Osteoblast (primary cell): ENCODE measurements at places on chromosomes 7 and 10. TPM values are rescaled to one million over a fixed set of nuclear protein-coding genes. Genes with fewer than 3 reads are reported as not detected.

PCLO gene
- under 0.01 and 0.36 TPM in 2 replicates for total RNA-seq

SLC13A1 gene
- total RNA-seq: not detected in 2 replicates

C1GALT1 gene
- 108 and 137 TPM in 2 replicates for total RNA-seq

UNCX gene
- not detected in 2 replicates for total RNA-seq

SEC31B gene
- 5.3 and 5.4 TPM in 2 replicates for total RNA-seq

ACTL6B gene
- not detected in 2 replicates for total RNA-seq

DNA sequence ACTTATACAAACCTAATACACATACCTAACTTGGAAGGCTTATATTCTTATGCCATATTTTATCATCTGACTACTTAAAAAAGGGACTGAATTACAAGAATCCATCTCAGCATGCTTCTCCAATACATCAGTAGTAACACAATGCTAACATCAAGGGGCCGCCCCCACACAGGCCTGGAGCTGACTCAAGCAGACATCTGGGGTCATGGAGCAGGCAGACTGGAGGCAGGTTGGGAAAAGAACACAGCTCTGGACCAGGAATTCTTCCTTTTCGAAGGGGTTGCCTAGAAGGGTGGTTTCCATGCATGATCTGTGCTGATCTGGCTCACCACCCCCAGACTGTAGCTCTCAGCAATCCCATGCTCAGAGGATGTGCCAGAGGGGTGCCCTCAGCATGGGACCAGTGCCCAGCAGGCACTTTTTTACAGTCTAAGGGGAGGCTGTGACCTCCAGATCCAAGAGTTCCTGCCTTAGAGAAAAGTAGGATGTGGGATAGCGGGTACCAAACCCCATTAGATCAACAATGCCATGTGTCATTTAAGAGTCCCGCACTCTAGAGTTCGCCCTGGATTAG is 26.1 kb upstream of the DUSP5 start:
- H3K27ac ChIP-seq: no peak overlapping the region
- peak; percentile 88 for DNase-seq
- H3K4me3 ChIP-seq: no peak overlapping the region
- peaks cover 11% of the 10 kb centered on the region for H3K4me1 ChIP-seq
- H3K36me3 ChIP-seq: no peaks in the 10 kb centered on the region
- no peaks in the 10 kb centered on the region for H3K27me3 ChIP-seq

DNA sequence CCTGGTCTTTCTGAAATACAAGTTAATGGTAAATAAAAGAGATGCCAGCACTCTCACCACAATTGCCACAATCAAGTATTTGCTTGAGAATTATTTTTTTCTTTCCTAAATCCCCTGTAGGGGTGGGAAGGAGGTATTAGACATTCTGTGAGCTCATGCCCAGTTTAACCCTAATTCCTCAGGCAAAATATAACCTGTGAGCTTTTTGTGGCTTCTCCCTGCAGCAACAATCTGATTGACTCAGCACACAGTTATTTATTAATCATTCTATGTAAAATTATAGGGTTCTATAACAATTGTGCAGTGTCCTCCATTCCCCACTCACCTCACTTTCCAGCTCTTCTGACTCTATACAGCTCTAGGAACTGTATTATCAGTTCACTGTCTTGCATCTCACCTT is 66.3 kb downstream of the GLI3 start:
- peak; percentile 74 for DNase-seq
- H3K27ac ChIP-seq: no peak overlapping the region
- H3K36me3 ChIP-seq: no peaks in the 10 kb centered on the region
- H3K4me3 ChIP-seq: no peak overlapping the region

GRCh38 chr7:117230276-117231046 is 92.4 kb downstream of the WNT2 start:
- H3K4me1 ChIP-seq: peaks cover 18% of the 10 kb centered on the region
- H3K4me3 ChIP-seq: no peak overlapping the region
- no peaks in the 10 kb centered on the region for H3K36me3 ChIP-seq
- H3K27ac ChIP-seq: peak overlapping the region; percentile 84
- DNase-seq: no peak
